Left cardiac atrium (tissue), 4 donors: ENCODE measurements at places on chromosomes 2 and 18. TPM values are rescaled to one million over a fixed set of nuclear protein-coding genes. Genes with fewer than 3 reads are reported as not detected.

- no peak for DNase-seq
These were observed 6.1 kb upstream of the MPP4 start for GRCh38 chr2:201704536-201704935.

KYNU gene
- total RNA-seq: 2.1 TPM

DNA sequence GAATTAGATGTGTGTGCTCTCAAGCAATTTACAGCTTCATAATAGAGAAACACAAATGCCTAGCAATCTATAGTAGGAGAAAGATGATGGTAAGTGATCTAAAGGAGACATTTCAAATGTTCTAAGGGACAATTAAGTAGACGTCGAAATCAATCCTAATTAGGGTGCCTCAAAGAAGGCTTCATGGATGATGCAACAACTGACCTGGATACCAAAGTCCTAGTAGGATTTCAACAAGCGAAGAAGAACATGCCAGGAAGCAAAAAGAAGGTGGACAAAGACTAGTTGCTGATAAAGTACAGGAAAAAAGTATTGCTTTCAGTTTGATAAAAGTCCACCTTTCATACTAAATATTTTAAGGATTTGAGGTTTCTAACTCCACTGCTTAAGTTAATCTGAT is 12.5 kb downstream of the FIGN start:
- DNase-seq: no peak

OTOS gene
- total RNA-seq: not detected

GRCh38 chr2:73979021-73979420 is 5.7 kb upstream of the TET3 start:
- DNase-seq: no peak

- peak; percentile 41 for DNase-seq
These were observed 186.3 kb downstream of the TCF4 start for GRCh38 chr18:55401638-55402191.

GRCh38 chr2:128610496-128610895 is 291.8 kb upstream of the HS6ST1 start:
- no peak for DNase-seq

POMC gene
- total RNA-seq: 10.6 TPM

DNA sequence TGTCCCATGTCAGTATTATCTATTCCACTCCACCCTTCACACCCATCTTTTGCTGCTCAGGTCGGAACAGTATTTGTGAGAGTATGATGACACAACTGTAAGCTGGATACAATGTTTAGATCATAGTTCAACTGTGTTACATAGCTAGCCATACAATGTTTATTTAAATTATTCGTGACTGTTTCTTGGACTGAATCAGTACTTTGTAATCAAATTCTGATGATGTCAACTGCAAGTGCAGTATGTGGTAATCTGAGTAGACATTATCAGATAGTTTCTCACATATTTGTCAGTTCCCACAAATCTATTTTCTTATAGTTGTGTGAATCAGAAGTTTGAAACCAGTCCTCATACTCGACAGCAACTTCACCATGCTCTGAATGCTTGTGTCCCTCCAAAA is 177.6 kb downstream of the ZNF407 start:
- DNase-seq: no peak

ZCCHC2 gene
- 24.1 TPM for total RNA-seq

DNA sequence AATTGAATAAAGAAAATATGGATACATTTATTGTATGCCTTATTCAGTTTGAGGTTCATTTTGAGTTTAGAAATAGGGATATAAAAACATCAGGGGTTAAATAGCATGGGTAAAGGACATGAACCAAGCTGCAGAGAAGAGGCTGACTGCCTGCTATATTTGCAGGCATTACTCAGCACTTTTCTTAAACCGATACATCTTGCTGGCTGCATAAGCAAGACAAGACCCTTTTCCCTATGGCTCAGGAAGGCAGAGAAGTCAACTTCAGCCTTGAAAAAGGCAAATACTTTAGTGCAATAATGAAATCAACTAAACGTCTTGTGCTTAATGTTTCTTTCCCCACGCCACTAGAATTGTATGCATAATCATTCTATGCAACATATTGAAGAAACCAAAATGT is 36.4 kb downstream of the SCN1A start:
- DNase-seq: no peak

LIMS3 gene
- 3.0 TPM for total RNA-seq

FIGN gene
- total RNA-seq: 13.2 TPM

TEX44 gene
- total RNA-seq: not detected

- DNase-seq: no peak
These were observed 477.0 kb upstream of the MEIS1 start for GRCh38 chr2:65957886-65958285.

GRCh38 chr18:70822691-70823090 is 533.8 kb downstream of the SOCS6 start:
- DNase-seq: no peak

TXNDC9 gene
- total RNA-seq: 24.2 TPM

GRCh38 chr2:23293731-23294130 is 91.2 kb upstream of the KLHL29 start:
- no peak for DNase-seq

SERPINB3 gene
- not detected for total RNA-seq

GRCh38 chr18:79200546-79201268 is 131.5 kb downstream of the ATP9B start:
- peak; percentile 58 for DNase-seq

GRCh38 chr2:102449370-102449974 is 23.6 kb upstream of the SLC9A4 start:
- peak; percentile 32 for DNase-seq

- DNase-seq: no peak
These were observed 1185.2 kb upstream of the CELF4 start for GRCh38 chr18:38750751-38751150.

DNA sequence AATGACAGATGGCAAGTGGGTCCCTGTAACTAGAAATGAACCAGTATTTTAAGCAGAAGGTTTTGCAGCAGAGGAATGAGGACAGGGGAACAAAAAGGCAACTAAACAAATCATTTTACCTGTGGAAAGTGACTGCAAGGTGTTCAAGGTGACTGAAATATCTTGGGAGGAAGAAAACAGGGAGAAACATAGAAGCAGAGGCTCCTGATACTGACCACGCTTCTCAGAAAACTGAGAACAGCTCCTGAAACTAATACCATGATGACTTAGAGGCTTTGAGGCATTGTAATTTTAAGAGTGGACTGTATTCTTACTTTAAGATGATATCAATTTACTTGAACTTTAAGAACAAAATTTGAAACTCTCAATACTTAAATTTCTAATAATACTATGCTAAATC is at the start of gene DYTN:
TSS of gene DYTN (minus strand) at position 101 of the 400 bp plus-strand sequence. CDS start 117 bp downstream, outside the sequence.
- no peak for DNase-seq

GLI2 gene
- total RNA-seq: 3.9 TPM

RAB17 gene
- total RNA-seq: 2.4 TPM

DNA sequence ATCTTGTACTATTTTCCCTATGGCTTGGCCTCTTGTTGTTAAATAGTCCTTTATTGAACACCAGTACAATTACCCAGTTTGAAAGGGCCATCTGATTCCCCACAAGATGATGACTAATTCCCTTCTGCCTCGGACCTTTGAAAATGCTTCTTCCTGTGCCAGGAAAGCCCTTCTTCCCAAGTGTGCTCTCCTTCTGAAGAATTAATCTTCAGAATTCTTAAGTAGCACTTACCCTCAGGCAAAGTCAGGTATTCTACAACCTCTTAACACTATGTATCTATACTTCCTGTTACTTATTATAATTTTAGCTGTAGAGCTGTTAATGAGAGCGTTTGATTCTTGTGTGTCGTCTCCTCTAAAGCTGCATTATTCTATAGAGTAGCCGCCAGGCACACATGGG is 28.6 kb upstream of the MEX3C start:
- no peak for DNase-seq

GRCh38 chr18:8911408-8912340 is 190.8 kb upstream of the NDUFV2 start:
- DNase-seq: no peak

- DNase-seq: no peak
These were observed 332.9 kb upstream of the RBMS1 start for GRCh38 chr2:160826496-160826895.

GRCh38 chr2:141522702-141523101 is 608.1 kb downstream of the LRP1B start:
- no peak for DNase-seq

SKA1 gene
- total RNA-seq: 0.21 TPM

SERPINB12 gene
- not detected for total RNA-seq

DNA sequence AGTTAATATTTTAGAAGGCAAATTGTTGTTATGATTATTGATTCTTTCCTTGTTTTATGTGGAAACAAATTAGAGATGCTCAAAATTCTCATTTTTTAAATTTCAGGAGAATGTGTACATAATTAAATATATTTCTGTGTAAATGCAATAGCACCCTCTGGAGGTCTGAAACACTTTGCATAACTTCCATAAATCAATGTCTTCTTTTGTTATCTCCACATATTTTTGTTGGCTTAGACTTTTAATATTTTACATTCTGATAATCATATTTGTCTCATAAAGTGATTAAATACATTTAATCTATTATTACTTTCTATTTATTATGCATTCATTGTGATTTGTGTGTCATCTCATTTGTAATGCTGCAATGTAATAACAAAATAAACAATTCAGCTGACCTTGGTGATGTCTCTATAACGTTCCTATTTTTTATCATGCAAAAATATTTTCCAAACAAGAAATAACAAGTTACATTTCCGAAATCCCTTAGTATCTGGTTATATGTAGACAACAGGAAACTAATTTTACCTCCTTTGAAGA is 201.8 kb upstream of the GALNT5 start:
- no peak for DNase-seq

COLEC12 gene
- 25.1 TPM for total RNA-seq

DNA sequence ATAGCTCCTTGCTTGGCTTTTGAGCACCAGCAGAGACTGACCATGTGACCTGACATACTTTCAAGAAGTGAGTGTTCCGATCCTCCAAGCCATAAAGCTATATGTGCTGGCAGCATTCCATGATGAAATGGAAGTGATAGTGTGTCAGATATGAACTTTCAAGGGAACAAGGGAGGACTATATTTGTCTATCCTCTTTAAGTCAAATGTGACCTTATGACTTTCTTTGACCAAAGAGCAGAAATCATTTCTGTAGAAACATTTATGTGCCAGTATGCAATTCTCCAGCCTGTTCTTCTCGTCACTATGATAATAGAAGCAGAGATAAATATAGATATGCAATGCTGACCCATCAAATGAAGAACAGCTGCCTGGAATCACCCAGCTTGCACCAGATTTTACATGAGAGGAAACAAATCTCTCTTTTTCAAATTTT is 14.4 kb downstream of the HYCC2 start:
- DNase-seq: no peak

DNA sequence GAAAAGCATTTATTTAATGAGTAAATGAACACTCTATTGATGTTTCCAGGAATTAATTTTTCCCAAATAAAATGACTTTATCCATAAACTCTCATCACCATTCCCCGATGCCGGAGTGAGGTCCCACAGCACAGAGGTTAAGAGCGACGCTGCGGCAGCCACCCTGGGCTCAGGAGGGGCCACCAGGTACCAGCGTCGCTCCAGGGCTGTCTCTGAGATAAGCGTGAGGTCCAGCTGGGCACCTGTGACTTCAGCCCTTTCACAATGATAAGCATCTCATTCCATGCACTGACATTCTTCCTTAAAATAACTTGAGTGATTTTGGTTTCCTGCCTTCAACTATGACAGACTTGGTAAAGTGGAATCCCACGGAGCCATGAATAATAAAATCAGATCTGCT is 182.1 kb downstream of the TWIST2 start:
- DNase-seq: no peak
